ENCODE measurements at places on chromosomes 1 and 21.

- no peak for DNase-seq
Observed at GRCh38 chr1:228647523-228648444, 87.5 kb upstream of the RHOU start.

DNA sequence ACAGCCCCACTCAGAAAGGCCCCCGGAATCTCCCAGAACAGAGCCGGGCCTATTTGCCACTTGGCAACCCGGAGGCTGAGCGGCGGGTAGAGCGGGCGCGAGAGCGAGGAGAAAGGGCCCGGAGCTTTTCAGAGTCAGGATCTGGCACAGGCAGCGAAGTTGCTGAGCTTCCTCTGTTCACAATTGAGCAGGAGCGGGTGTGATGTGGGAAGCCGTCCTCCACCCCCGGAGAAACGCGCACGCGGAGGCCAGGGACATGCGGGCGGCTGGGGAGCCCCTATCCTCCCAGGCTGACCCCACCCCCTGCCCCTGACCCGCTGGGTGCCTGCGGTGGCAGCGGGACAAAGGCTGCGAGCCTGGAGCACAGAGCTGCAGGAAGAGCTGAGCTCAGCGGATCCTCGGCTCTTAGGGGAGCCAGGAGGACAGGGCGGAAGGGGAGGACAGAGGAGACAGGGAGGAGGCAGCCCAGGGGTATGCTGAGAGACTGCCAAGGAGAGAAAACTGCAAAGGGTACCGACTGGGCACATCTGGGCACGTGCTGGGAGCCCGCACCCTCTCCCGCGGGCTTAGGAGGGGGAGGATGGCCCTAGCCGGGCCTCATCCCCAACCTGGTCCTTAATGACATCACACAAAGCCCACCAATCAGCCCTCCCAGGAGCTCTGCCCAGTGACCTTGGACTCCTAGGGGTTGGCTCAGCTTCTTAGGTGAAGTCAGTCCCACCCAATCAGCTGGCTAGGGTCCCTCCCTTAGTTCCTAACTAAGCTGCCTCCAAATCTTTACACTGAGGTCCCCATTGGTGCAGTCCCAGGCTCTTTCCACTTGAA lies 9.3 kb downstream of the KIF21B start:
- DNase-seq = no peak

GRCh38 chr1:96481409-96481808 lies 240.2 kb upstream of the PTBP2 start:
- DNase-seq = no peak

DNA sequence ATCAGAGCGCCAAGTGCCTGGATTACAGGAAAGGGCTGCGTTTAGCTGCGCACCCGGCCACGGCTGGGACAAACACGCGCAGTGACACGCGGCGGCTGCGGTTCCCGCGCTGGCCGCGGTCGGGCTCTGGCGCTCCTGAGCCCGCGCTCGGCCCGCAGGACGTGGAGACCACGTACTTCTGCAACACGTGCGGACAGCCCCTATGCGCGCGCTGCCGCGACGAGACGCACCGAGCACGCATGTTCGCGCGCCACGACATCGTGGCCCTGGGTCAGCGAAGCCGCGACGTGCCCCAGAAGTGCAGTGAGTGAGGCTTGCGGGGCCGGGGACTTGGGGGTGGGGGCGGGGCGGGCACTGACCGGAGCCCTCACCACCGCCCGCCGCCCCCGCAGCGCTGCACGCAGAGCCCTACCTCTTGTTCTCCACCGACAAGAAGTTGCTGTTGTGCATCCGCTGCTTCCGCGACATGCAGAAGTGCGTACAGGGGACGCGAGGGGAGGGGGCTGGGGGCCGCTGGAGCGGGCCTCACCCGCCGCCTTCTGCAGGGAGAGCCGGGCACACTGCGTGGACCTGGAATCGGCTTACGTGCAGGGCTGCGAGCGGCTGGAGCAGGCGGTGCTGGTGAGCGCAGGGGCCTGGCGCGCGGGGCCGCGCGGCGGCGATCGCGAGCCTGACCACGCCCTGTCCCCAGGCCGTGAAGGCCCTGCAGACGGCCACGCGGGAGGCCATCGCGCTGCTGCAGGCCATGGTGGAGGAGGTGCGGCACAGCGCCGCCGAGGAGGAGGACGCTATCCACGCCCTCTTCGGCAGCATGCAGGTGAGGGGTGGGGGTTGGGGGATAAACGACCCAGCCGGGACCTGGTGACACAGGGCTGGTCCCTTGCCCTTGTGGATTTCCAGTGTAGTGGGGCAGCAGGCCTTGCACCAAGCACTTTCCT lies 3.1 kb downstream of the RNF207 start:
- no peak for DNase-seq

- DNase-seq = no peak
Observed at GRCh38 chr1:197093226-197093885, 26.3 kb upstream of the F13B start.

DNA sequence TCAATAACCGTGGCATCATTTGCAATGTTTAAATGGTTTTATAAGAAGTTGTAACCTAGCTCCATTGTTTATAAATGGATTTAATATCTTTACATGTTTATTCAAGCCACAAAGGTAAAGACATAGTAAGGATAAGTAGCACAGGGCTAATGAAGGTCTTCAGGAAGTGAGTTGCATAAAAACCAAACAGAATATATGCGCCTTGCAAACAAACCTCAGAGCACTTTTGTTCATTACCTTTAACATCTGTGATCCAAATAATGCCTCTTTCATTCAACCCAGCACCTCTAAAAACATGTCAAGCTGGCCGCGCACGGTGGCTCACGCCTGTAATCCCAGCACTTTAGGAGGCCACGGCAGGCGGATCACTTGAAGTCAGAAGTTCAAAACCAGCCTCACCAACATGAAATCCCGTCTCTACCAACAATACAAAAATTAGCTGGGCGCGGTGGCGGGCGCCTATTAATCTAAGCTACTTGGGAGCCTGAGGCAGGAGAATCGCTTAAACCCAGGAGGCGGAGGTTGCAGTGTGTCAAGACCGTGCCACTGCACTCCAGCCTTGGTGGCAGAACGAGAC lies 25.3 kb downstream of the BRINP3 start:
- DNase-seq = no peak

DNA sequence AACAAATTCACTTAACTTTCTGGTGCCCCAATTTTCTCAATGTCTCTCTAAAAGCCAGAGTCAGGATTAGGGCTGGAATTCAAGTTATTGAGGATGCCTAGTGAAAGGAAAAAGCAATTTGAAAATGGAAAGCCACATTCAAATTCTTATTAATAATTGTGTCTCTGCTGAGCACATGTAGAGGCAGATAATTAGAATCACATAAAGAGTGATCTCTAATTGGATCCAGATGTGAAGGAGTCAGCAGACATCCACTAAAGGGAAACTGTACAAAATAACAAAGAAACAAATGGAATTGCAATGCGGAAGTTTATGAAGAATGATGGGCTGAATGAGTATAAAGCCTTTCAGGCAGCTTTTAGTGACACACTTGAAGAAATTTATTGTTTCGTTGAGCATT lies 482.6 kb downstream of the TTLL7 start:
- DNase-seq = no peak

Data from central memory CD4-positive, alpha-beta T cell (primary cell).